Activated CD4-positive, alpha-beta T cell treated with anti-CD3 and anti-CD28 coated beads, Interleukin-10, Interleukin-2, amounts not matched to agents 100 ng/mL and 50 ng/mL, durations not matched to agents 16 hours and 8 hours (primary cell): ENCODE measurements at places on chromosomes 2 and 18.
A peak's percentile ranks its signal among the peaks of the same experiment; 100 is the strongest.

DNA sequence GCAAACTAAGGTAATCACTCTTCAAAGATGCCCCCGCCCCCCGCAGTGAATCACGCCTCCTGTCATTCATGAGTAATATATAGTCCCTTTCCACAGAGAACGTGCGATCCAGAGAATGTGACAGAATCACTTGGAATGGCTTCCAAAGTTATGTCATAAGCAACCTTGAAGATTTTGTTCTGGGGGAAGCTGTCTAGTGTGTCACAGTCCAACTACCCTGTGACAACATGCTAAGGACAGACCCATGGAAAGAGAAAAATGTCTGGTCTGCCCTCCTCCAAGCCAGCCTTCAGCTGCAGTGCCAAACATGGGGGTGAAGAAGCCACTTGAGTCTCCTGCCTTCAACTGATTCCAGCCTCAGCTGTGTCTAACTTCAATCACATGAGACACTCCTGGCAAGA is 259.1 kb downstream of the SS18 start:
- no peak for DNase-seq

DNA sequence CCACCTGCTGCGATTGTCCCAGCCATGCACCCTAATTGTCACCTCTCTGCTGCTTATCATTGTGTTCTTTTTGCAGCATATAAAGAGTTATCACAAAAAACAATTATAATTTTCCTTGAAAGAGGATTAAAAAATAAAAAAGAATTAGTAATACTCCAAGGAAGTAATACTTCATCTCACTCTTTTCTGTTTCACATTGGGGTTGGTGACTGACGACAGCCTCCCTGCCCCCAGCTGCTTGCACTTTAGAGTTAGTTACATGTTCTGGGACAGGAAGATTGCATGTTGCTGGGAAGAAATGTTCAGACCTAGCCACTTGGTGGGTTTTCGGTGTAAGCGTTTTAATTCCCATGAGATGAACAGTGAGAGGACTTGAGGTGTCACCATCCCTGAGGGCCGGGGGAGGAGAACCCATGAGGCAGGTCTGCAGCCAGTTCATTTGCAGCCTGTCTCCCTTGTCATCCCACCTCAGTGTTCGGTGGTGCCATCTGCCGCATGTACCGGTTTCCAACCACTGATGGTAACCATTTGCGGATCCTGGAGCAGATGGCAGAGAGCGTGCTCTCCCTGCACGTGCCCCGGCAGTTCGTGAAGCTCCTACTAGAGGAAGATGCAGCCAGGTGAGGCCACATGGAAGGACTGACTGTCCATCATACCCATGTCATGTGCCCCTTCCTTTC is 69.1 kb downstream of the COA5 start:
- DNase-seq, result peak; percentile 17

DNA sequence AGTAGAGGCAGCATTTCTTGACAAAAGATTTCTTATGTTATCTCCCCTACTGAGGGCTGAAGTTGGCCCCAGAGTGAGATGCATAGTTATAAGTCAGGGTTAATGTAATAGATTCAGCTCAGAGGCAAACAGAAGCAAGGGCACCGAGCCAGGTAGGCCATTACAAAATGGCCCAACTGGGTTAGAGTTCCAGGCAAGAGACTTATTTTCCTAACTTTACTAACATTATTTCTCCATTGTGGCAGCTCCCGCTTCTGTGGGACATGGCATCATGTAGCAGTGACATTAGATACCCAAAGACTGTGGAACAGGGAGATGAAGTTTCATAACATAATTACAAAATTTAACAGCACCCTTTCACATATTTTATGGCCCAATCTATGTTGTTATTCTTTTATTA is 27.1 kb downstream of the TSPYL6 start:
- no peak for DNase-seq

- no peak for DNase-seq
Measured at GRCh38 chr18:25281556-25281955, 70.4 kb downstream of the ZNF521 start.

- DNase-seq, result no peak
Measured at GRCh38 chr2:149365931-149366583, 35.7 kb downstream of the LYPD6 start.

GRCh38 chr2:118449401-118449800 is 361.1 kb downstream of the INSIG2 start:
- DNase-seq, result no peak

DNA sequence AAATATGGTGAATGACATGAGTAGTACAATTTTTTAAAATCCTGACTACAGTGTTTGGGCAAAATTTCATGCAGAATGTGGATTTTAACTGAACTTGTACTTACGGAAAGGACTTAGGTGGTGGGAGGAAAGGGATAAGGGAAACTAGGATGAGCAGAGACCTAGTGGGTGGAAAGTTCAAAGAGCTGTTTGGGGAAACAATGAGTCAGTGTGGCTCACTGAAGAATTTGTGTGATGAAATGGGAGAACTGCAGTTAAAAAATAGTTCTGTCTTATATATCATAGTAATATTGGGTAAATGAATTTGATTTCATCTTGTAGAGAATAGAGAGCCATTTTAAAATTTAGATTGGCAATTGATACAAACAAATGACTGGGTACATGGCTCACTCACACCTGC is 220.1 kb upstream of the CTAGE1 start:
- no peak for DNase-seq

DNA sequence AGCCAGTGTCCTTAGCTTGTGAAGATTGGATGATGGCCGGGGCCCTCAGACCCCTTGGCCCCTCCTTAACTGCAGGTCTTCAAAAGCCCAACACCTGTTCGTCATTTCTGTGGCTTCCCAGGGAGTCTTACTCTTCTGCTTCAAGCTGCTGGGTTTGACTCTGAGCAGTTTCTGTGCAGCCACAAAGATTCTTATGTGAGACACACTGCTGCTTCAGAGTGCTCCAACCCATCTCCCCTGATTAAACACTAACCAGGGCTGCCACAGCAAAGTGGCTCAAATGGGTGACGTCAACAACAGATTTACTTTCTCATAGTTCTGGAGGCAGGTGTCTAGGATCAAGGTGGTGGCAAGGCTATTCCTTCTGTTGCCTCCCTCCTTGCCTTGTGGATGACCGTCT is 40.8 kb downstream of the TSN start:
- no peak for DNase-seq

DNA sequence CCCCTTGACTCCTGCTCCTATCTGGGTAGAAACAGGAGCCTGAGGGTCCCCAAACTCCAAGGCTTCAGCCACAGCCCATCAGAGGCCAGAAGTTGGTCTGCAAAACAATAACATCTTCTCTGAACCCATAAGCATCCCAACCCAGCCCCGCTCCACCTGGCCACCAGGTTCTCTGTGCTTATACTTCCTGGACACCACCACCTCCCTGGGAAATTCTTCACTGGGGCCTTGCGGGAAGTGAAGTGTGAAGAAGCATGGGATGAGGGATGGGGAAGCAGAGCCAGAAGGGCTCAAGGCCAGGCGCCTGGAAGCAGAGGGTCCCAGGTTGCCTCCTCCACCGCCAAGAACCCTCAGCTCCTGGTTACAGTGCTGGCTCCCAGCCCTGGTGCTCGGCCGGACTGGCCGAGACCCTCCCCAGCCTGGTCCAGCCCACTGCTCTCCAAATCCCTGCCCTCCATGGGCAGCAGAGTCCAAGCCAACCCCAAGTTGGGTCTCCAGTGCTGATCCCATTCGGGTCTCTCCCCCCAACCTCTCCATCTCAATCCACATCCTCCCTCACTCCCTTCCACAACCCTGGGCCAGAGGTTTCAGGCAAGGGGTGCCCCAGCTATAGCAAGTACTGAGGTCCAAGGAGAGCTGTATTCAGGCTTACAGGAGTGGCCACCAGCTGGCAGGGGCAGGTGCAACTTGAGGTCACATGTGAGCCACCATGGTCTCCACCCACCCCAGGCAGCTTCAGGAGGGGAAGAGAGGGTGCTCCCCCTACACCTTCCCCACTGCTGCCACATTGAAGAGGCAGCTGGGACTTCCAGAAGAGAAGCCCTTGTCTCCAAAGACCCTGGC is 60.7 kb downstream of the TNS1 start:
- no peak for DNase-seq

GRCh38 chr2:220664272-220665107 is 907.6 kb downstream of the EPHA4 start:
- DNase-seq, result no peak

GRCh38 chr2:69225933-69226332 is 161.1 kb downstream of the GFPT1 start:
- no peak for DNase-seq

- no peak for DNase-seq
Measured at GRCh38 chr2:146734821-146735190, 1110.0 kb upstream of the ACVR2A start.

DNA sequence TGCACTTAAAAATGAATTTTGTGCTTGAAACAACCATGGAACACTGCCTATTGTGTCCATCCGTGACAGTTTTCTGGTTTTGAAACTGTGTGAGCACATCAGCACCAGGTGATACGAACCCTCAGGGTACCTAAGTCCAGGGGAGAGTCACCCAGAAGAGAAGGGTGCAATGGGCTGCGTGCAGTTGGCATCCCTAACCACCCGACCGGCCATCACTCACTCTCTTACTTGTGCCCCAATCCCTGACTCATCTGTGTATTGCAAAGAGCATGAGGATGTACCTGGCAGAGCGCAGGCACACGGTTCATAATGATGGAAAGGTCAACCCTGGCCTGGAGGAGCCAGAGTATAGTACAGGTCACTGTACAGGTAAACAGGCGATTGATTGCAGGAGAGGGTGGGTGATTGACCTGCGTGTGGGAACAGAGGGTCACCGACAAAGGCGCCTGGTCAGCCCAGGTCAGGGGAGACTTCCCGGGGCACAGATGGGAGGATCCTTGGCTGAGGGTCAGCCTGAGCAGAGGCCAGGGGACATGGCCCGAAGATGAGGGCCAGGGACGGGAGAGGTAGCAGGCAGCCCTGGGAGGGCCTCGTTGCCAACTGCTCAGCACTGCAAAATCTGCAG is 160.3 kb downstream of the SEPTIN10 start:
- no peak for DNase-seq

- no peak for DNase-seq
Measured at GRCh38 chr2:64797881-64798575, 144.3 kb upstream of the SERTAD2 start.

GRCh38 chr18:46437061-46437460 is 220.0 kb downstream of the LOXHD1 start:
- DNase-seq, result no peak

- DNase-seq, result no peak
Measured at GRCh38 chr2:101329026-101329425, 20.5 kb upstream of the RNF149 start.

- peak; percentile 76 for DNase-seq
Measured at GRCh38 chr2:68741805-68742306, 7.2 kb downstream of the ARHGAP25 start.

DNA sequence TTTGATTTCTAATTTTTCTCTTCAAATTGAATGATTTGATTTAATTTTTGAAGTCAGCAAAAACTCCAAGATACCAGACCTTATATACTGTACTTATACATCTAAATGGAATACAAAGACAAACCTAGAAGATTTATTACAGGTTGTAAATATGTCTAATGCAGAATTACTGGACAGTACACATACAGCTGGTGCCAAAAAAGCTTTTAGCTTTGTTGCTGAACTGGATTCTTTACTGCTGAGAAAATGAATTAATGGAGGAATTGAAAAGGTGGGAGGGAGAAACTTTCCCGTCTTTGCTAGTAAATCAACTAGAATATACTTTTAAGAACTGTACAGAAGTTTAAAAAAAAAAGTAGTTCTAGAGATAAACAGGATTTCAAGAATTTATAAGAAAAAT is 17.5 kb downstream of the C1D start:
- DNase-seq, result no peak

DNA sequence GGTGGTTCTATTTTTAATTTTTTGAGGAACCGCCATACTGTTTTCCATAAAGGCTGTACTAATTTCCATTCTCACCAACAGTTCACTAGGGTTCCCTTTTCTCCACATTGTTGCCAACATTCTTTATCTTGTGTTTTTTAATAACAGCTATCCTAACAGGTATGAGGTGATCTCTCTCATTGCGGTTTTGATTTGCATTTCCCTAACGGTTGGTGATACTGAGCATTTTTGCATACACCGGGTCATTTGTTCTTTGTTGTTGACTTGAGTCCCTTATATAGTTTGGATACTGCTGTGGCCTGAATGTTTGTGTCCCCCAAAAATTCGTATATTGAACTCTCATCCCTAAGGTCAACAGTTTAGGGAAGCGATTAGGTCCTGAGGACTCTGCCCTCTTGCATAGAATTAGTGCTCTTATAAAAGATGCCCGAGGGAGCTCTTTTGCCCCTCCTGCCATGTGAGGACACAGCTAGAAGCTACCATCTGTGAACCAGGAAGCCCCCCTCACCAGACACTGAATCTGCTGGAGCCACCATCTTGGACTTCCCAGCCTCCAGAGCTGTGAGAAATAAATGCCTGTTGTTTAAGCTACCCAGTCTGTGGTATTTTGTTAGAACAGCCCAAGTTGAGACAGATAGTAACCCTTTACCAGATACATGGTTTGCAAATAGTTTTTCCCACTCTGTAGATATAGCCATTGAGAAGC is 4.7 kb downstream of the IMP4 start:
- no peak for DNase-seq

DNA sequence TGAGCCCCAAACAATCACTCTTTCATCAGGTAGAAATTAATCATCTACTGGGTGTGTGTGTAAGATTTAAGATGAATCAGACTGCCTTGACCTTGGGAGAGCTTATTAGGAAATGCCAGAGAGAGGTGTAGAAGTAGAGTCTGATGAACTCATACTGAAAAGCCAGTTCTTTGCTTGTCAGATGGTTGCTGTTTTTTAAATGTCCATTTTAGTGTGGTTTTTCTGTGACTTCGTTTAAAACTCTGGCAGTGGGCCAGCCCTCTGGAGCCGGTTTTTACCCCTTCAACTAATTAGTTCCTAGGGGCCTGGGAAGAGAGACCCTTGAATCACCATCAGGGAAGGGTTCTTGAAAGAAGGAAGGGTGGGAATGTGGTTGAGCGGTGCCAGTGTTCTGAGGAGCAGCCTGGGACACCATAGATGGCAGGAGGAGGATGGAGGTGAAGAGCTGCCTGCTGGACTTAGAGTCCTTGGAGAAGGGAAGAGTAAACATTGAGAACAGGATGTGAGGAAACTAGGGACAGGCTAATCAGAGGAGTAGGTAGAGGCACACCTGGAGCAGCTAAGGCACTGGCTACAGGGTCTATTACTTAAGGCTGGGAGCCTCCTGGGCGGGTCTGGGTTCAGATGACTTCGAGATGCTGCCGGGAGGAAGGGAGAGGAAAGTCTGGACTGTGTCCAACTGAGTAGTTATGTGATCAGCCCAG is 66.1 kb downstream of the LRRFIP1 start:
- DNase-seq, result peak; percentile 86

- no peak for DNase-seq
Measured at GRCh38 chr2:25286723-25287483, 54.8 kb downstream of the DNMT3A start.

- no peak for DNase-seq
Measured at GRCh38 chr2:240581811-240582210, 4.7 kb upstream of the CAPN10 start.

- DNase-seq, result peak; percentile 54
Measured at GRCh38 chr2:217610401-217610814, 392.4 kb downstream of the TNS1 start.

DNA sequence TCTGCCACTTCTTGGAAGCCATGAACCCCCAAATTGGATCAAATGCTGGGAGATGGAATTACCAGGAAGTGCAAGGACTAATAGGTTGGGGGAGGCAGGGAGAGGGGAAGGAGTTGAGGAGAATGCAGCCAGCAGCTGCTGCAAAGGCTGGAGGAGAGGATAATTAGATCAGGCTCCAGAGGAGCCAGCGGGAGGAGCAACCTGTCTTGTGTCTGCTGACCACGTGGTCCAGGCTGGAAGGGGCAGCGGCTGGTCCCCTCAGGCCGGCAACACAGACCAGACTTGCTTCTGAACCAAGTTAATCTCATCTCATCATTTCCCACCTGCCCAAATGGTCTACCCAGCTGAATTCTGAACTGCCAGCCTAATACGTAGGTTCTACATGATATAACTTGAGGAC is 68.3 kb downstream of the MRO start:
- no peak for DNase-seq
